Bronchial epithelial cell (primary cell): ENCODE measurements at places on chromosomes 5 and 9. TPM values are rescaled to one million over a fixed set of nuclear protein-coding genes. Genes with fewer than 3 reads are reported as not detected.

DNA sequence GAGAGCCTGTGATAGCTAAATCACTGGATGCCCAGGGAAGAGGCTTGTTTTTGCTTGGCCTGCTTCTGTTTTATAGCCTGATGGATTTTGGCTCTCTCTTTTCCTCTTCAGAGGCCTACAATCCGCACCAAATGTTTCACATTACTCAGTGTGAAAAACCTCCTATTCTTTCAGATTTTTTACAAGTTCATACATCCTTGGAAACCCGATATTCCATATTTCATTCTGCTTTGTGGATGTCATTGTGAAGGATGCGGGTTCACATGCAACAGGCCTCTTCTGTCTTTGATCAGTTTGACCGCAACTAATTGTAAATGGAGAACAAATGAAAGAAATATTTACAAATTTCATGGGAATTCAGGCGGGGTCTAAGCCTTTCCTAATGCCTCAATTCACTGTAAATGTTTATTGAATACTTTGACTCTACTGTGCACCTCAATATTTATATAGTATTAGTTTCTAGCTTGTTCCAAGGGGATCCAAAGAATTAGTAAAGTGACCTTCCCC is 269.9 kb downstream of the DMRT2 start:
- DNase-seq: no peak

- DNase-seq: no peak
These were observed 44.7 kb upstream of the NKD2 start for GRCh38 chr5:963673-964531.

GRCh38 chr9:7115606-7116005 is 357.8 kb downstream of the KDM4C start:
- no peak for DNase-seq

PCDHGA2 gene
- total RNA-seq: under 0.01 and 0.26 TPM in 2 replicates
